Stimulated activated memory B cell treated with anti-CD40 and anti-IgM and Interleukin-4, amounts not matched to agents 10 μg/mL and 1 μg/mL and 100 μg/mL, for 72 hours (primary cell): ENCODE measurements at places on chromosomes 5 and 9.

DNA sequence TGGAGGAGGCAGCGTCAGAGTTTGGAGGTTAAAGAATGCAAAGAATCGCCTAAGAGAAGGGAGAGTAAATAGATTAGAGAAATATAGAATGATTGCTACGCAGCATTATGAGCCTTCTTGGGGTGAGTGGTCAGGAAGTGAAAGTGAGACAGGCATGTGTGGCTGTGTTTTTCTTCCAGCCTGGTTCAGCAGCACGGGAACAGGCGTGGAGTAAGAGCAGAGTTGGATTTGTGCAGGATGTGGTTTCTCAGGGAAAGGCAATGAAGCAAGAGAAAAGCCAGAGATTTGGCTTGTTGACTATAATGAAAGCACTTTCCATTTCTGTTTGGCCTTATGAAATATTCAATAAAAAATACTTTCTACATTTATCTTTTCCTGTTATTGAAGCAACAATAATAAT is 34.3 kb upstream of the FRMD3 start:
- H3K36me3 ChIP-seq, result peaks cover 12% of the 10 kb centered on the region
- peaks cover 6% of the 10 kb centered on the region for H3K4me1 ChIP-seq
- no peak overlapping the region for H3K27ac ChIP-seq
- no peaks in the 10 kb centered on the region for H3K27me3 ChIP-seq
- H3K4me3 ChIP-seq, result no peak overlapping the region
- ATAC-seq, result no peak

DNA sequence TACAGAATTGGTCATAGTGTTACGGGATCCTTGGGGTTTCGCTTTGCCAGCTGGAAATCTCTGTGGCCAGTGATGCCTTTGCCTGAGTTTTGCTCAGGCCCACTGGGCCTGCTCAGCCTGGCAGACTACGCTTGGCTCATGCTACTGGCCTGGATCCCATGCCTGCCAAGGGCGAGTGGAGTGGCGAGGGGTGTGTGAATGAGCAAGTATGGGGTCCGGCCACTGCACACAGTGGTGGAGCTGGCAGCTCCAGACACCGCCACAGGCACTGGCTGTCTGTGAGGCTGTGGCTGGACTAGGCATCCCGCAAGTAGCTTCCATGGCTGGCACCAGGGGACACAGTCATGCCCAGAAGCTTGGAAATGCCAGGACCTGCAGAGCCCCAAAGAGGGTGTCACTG is 240.3 kb downstream of the ARRDC3 start:
- no peak overlapping the region for H3K4me3 ChIP-seq
- ATAC-seq, result peak; percentile 5
- no peak overlapping the region for H3K27ac ChIP-seq
- no peaks in the 10 kb centered on the region for H3K4me1 ChIP-seq
- H3K36me3 ChIP-seq, result no peaks in the 10 kb centered on the region
- peaks cover 10% of the 10 kb centered on the region for H3K27me3 ChIP-seq

DNA sequence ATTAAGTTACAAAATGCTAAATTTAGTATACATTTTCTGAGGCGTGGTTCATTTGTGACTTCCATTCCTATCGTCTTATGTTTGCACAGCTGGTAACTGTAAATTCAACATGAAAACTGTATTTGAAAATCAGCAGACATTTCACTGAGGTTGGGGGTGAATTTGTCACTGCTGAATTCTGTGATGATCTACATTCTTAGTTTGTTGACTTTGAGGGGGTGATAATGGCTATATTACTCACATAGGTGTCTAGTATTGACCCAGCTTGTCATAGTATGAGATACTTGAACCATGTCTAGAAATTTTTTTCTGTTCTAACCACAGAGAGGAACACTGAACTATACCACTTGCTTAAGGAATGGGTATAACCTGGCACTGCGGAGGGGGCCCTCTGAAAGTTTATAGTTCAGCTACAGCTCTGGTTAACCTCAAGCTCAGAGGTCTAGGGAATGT is 313.3 kb downstream of the PIK3R1 start:
- H3K27me3 ChIP-seq, result peaks cover 26% of the 10 kb centered on the region
- no peaks in the 10 kb centered on the region for H3K36me3 ChIP-seq
- no peak for ATAC-seq
- no peak overlapping the region for H3K4me3 ChIP-seq
- H3K27ac ChIP-seq, result no peak overlapping the region

DNA sequence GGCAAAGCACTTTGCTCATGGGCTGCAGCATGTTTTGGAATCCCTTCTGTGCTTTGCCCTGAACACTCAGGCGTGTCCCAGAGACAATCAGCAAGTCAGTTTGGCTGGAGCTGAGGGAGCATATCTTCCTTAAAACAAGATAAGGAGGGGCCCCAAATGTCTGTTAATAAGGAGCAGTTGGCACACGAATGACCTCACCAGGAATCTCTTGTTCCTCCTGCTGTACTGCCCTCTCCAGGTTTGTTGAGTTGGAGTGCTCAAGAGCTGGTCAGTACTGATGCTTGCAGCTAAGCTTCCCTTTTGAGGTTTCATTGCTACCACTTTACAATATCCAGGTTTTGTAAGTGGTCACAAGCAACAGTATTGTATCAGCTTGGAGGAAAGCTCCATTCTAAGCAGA is 101.3 kb upstream of the EGFLAM start:
- peak; percentile 27 for ATAC-seq
- no peak overlapping the region for H3K4me3 ChIP-seq
- no peaks in the 10 kb centered on the region for H3K27me3 ChIP-seq

DNA sequence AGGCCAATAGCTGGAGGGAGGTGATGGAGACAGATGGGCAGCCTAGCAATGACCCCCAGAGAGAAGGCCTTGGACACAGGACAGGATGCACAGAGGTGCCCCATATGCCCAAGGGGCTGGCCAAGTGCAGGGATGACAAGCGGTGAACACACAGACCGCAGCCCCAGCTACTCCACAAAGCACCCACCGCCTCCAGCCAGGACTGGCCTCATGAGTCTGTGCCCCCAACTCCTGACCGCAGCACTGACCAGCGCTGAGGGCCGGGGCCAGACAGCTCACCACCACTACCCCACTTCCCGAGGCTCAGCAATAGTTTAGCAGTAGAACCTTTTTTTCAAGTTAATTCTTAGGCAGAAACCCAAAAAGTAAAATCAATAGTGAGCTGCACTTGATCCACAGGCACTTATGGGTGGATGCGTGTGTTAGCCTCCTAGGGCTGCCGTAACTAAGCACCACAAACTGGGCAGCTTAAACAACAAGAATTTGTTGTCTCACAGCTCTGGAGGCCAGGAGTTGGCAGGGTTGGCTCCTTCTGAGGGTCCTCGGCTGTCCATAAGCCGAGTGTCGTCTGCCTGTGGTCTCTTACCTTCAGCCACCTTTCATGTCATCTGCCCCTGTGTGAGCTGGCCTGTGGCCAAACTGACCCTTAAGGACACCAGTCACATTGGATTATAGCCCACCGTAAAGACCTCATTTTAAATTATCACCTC is 14.1 kb downstream of the ROR2 start:
- H3K4me1 ChIP-seq, result no peaks in the 10 kb centered on the region
- ATAC-seq, result no peak
- no peaks in the 10 kb centered on the region for H3K36me3 ChIP-seq
- no peak overlapping the region for H3K27ac ChIP-seq
- no peak overlapping the region for H3K4me3 ChIP-seq

DNA sequence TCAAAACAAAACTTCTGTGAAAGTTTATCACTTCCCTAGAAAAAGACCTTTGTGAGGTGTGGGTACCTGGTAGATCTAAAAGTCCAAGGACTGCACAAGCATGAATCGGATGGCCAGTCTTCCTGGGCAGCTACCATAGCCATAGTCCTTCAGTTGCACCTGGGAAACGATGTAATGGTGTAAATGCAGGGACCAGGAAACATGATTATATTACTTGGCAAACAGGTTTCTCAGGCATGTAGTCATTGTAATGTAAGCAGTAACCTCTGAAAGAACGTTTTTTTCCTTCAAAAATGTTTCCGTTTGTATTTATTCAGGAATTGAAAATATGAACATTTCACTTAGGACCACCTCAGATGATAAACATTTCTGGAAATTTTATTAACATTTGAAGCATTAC is 433.4 kb downstream of the DTWD2 start:
- no peak for ATAC-seq
- H3K4me3 ChIP-seq, result no peak overlapping the region
- no peaks in the 10 kb centered on the region for H3K36me3 ChIP-seq
- no peaks in the 10 kb centered on the region for H3K4me1 ChIP-seq
